AG10803 (cell line): ENCODE measurements at places on chromosomes 5 and 9.

GRCh38 chr9:32359452-32359851 is 25.0 kb upstream of the ACO1 start:
- no peak for DNase-seq

DNA sequence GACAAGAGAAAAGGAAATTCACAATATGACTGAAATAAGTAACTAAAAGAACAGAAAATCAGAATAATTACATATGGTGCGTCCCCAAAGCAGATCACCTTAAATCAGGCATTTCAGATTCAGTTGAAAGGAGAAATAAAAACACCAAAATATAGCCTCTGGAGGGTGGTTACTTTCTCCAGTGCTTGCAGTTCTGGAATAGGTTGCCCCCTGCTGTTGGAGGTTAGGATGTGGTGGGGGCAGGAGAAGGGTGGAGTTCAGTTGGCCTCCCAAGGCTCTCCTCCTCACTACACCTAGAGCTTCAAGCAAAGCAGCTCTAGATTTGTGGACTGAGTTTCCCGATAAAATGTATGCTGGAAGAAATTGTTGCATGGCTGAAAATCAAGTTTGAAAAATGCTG is 338.2 kb upstream of the TLE4 start:
- peak; percentile 40 for DNase-seq

DNA sequence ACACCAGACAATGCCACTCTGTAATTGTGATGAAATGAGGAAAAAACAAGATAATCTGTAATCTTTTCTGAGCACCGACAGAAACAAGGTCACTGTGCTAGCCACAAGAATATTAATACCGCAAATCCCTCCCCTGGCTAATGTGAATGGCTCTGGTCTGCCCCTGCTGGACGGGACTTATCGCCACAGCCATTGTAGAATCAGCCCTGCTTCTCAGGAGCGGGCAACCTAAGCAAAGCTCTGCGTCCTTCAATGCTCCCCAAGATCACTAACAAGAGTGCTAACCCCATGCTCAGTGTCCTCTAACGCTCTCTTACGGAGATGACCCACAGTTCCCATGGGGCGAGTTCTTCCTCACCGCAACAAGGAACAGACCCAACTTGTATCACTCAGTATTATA is 42.7 kb downstream of the OR2V1 start:
- no peak for DNase-seq

DNA sequence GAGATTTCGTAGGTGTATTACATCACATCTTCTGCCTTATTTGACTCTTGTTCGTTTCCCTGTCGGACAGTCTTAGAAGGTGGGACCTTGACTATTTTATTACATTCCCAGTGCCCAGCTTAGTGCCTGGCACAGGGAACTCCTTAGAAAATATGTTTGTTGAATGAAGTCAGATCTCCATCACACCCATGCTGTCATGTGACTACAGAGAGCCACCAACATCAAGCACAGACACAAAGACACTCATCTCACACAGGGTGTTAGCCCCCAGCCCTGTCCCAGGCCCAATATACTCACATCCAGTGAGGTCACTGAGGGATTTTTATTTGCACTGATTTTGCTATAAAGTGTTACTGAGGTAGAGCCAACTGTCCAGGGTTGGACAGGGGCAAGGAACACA is 692 bp upstream of the SRA1 start:
- DNase-seq: no peak

- DNase-seq: no peak
Observed at GRCh38 chr9:125881042-125881441, 133.9 kb downstream of the PBX3 start.

DNA sequence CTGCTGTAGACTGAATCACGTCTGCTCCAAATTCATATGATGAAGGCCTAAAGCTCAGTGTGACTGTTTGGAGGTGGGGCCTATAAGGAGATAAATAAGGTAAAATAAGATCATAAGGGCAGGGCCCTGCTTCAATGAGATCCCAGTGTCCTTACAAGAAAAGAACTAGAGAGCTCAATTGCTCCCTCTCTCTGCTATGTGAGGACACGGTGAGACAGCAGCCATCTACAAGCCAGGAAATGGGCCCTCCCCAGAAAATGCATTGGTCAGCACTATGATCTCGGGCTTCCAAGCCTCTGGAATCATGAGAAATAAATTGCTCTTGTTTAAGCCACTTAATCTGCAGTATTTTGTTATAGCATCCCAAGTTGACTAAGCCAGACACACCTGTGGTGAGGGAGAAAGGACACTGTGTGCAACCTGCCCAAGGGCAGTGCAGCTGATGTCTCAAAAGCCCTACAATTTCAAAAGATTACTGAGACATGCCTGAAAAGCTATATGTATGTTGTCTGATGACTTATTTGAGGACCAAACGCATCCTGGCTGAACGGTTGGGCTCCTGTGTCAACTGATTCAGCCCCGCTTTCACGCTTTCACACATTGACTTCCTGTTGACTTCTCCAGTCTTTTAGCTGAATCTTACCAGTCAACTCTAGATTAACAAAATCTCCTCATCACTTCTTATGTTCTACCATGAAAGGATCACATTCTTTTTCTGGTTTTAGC is 13.2 kb downstream of the GZMK start:
- DNase-seq: peak; percentile 15

GRCh38 chr5:165502893-165503691 is 1997.7 kb downstream of the MAT2B start:
- no peak for DNase-seq

GRCh38 chr5:98102936-98103335 is 670.5 kb upstream of the RGMB start:
- DNase-seq: no peak

DNA sequence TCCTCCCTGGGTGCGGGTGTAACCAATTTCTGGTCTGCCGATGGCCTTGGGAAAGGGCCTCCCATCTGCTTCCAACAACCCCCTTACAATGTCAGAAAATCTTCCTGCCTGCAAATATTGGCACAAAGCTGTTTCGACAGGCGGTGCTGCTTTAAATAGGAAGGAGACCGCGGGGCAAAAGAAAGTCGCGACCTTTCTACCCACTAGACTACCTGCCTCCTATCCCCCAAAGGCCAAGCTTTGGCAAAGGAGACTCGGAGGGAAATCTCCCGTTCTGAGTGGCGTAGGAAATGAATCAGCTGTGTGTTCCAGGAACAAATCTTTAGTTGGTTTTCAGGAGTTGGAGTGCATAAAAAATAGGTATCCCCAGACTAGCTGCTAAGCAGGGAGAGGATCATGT is 36.8 kb upstream of the NFIB start:
- DNase-seq: no peak

- no peak for DNase-seq
Observed at GRCh38 chr9:1550636-1551035, 464.5 kb upstream of the SMARCA2 start.

DNA sequence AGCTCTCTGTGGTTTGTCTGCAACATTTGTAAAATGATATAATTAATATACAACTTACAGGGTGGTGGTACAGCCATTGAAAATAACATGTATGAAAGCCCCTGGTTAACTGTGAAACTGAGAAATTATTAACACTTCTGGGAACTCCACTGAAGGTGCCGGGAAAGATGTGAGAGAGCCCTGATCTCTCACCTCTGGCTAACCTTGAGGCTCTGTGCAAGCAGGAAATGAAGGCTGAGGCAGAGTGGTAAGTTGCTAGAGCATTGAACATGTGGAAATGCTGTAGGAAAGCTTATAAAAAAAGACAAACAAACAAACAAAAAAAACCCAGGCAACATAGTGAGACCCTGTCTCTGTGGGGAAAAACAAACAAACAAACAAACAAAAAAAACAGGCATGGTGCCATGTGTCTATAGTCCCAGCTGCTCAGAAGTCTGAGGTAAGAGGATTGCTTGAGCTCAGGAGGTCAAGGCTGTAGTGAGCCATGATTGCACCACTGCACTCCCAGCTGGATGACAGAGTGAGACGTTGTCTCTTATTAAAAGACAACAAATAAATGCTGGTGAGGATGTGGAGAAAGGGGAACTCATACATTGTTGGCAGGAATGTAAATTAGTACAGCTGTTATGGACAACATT is 7.5 kb downstream of the CATSPER3 start:
- peak; percentile 6 for DNase-seq

DNA sequence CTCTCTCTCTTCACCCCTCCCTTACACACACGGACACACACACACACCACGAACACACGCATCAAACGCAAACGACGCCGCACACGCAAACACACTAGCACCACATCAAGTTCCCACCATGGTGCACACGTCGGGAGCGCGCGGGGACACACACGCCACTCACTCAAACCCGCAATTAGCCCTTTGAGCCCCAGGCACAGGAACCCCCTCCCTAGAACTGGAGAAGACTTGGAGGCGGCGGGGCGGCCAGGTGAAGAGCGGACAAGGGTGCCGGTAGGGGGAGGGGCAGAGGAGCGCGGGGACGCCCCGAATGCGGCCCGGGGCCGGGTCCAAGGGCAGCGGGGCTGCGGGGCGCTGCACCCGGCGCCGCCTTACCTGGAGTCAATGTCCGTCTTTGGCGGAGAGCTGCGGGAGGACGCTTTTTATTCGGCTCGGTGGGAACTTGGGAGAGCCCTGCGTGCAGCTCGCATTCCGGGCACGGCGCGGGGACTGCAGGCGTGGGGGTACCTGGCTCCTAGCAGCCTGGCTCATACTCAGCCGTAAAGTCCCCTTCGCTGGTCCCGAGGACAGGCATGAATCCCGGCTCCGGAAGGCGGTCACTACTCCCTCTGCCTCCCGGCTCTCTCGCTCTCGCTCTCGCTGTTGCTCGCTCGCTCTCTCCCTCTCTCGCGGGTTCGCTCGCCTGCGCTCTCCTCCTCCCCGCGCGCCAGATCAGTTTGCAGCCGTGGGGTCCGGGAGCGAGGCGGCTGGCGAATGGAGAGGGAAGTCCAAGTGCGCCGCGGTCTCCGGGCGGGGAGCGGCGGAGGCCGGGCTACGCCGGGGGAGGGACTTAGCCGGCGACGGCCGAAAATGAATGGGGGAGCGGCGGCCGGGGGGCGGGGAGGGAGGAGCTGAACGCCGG is at the start of gene BRINP1:
Gene BRINP1, minus strand, starts transcription at position 755 of the 901 bp plus-strand sequence. CDS start 56,080 bp downstream, outside the sequence.
- peak; percentile 19 for DNase-seq
